ENCODE measurements at places on chromosomes 11 and 22.
A peak's percentile ranks its signal among the peaks of the same experiment; 100 is the strongest.

- peak; percentile 42 for DNase-seq
Observed at GRCh38 chr11:130979386-130979972, 63.2 kb upstream of the SNX19 start.

- DNase-seq: peak; percentile 35
Observed at GRCh38 chr11:44258190-44258489, 51.8 kb downstream of the ALX4 start.

DNA sequence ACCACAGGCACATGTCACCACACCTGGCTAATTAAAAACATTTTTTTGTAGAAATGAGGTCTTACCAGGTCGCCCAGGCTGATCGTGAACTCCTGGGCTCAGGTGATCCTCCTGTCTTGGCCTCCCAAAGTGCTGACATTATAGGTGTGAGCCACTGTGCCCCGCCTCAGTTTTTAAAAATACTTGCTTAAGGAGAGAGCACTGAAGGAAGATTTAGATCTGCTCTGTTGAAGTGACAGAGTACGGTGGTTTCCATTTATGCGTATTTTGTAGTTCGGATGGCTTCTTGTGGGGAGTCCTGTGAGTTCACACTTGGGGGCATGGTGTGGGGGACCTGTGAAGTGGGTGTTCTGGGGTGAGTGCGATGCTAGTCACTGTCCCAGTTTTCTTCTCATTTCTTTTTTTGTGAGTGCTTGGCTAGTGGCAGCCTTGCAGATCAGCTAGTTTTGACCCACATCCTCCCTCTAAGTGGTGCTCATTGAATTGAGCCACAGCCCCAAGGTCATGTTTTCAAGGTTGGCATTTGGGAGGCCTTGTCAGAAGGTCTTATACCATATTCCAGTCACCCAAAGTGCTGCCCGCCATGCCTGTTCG lies 31.5 kb downstream of the PTPRJ start:
- DNase-seq: no peak

GRCh38 chr11:21174781-21175180 lies 505.4 kb downstream of the NELL1 start:
- no peak for DNase-seq

GRCh38 chr22:44702479-44703198 lies 635 bp downstream of the PRR5 start:
- DNase-seq: peak; percentile 25

DNA sequence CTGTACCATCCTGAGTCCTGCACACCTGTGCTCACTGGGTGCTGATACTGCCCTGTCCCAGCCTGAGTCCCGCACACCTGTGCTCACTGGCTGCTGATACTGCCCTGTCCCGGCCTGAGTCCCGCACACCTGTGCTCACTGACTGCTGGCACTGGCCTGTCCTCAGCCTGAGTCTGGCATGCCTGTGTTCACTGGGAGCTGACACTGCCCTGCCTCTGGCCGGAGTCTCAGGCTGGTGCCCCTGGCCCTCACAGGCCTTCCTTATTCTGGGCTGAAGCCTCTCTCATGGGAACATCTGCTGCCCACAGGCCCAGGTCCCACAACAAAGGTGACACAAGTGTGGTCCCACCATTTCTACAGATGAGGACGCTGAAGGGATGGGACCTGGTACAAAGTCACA lies 115.1 kb downstream of the MPPED1 start:
- no peak for DNase-seq

GRCh38 chr22:42833104-42833503 lies 24.0 kb downstream of the ARFGAP3 start:
- DNase-seq: no peak

DNA sequence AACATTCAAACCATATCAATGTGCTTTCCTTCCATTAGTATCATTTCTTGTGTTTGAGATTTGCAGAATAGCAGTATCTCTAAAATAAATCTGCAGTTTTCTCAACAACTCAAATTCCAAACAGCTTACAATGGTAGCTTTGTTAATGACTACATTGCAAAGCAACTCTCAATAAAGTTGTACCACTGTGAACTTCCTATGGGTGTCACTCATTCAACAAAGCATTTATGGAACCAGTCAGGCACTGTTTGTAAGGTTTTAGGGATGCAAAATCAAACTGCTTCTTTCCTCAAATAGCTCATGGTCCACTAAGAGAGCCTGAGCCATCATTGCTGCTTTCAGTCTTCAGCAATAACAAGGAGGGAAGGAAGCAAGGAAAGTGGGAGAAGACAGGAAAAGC lies 91.0 kb downstream of the CCDC83 start:
- DNase-seq: peak; percentile 42

- no peak for DNase-seq
Observed at GRCh38 chr11:26439854-26440253, 107.9 kb downstream of the ANO3 start.

DNA sequence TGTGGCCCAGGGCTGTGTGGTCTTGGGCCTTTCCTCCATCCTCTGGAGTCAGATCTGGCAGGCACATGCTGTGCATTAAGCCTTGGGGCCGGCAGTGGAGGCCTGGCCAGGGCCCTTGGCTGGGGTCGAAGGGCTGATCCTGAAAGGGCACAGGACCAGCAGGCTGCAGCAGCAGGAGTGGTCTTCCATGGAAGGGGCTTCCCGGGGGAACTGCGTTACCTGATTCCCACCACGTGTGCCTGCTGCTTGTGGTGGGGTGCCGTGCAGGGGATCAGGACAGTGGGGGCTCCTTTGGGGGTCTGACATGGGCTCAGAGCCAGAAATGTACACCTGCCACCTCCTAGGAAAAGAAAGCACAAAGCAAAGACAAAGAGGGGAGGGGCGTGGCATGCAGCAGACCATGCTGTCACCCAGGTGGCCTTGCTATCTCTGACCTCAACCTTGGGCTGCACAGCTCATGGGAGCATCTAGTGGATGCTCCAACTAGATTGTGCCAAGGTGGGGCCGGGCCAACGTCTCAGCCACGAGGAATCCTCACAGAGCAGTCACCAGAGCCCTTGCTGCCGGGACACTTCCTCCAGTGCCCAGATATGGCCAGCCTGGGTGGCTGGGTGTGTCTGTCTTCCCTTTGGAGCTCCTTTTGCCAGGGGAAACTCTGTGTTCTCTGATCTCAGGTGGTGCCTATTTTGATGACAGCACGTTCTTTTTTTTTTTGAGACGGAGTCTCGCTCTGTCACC lies 17.9 kb upstream of the YPEL1 start:
- DNase-seq: no peak

- no peak for DNase-seq
Observed at GRCh38 chr11:11076879-11077278, 219.0 kb upstream of the ZBED5 start.

GRCh38 chr11:114796954-114797721 lies 118.8 kb downstream of the NXPE2 start:
- no peak for DNase-seq

GRCh38 chr11:67119585-67120391 lies 725 bp downstream of the KDM2A start:
- no peak for DNase-seq

DNA sequence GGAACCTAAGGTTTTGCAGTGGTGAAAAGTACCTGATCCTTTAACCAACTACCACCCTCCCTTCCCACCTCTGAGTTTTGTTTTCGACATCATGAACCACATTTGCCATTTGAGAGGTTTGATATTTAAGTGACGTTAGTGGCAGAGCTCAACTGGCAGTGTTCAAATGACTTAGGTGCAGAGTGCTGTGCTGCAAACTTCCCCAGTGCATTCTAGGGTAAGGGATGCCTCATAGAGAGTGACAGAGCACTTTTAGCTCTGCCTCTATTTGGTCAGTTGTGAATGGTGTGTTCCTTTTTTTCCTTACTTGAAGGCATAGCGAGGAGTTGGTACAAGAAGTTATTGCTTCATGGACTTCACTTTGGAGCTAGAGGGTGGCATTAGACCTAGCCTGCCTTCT lies 9.4 kb downstream of the BMAL1 start:
- DNase-seq: no peak

- DNase-seq: no peak
Observed at GRCh38 chr11:114168691-114169090, 109.2 kb downstream of the ZBTB16 start.

All from AG10803 (cell line).